Lung (tissue), 17 donors: ENCODE measurements at places on chromosomes 16 and 17. TPM values are rescaled to one million over a fixed set of nuclear protein-coding genes. Genes with fewer than 3 reads are reported as not detected.

DNA sequence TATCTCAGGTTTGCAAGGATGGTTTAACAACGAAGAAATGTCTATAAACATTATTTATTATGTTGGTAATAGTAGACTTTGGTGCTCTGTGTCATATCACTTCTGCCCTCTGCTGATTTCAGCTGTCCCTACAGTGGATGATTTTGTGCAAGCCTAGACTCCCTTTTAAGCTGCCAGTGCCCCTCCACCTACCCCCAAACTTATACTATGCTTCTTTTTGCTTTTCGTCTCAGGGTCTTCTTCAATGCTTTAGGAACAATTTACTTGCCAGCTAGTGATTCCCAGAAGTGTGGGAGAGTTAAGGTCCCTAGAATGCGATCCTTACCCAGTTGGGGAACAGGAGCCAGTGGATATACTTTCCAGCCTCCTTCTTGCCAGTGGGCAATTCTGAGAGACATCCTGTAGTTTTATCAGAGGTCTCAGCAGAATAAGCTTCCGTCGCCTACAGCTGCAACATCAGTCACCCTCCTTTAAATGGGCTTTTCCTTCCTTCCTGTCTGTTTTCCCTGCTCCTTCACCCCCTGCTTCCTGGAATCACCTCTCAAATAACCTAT is 4.1 kb downstream of the ICAM2 start:
- DNase-seq, result no peak

DNA sequence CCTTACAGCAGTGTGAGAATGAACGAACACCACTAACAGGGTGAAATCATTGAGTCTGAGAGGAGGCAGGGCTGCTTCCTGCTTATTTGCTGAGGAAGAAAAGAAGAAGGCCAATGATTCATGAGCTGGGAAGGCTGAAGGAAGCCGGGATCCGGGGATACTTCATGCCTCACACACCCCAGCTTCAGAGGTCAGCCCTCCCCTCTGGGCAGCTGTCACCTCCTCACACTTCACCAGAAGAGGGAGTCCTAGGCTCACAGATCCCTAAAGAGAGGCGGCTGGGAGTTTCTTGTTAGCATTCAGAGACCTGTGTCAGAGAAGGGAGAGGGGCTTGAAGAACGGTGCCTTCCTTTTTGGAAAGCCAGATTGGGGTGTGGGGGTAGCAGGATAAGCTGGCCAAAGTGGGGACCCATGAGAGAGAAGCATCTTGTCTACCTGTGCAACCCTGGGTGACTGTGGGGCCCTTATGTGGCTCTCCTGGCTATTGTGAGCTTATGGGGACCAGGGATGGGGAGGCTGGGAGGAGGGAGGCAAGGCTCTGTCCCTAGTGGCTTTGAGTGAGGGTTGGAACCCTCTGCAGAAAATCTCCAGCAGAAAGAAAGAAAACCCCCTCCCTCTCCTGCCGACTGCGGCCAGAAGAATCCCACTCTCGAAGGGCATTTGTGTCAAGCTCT is 94.6 kb downstream of the RGS9 start:
- peak; percentile 67 for DNase-seq

DNA sequence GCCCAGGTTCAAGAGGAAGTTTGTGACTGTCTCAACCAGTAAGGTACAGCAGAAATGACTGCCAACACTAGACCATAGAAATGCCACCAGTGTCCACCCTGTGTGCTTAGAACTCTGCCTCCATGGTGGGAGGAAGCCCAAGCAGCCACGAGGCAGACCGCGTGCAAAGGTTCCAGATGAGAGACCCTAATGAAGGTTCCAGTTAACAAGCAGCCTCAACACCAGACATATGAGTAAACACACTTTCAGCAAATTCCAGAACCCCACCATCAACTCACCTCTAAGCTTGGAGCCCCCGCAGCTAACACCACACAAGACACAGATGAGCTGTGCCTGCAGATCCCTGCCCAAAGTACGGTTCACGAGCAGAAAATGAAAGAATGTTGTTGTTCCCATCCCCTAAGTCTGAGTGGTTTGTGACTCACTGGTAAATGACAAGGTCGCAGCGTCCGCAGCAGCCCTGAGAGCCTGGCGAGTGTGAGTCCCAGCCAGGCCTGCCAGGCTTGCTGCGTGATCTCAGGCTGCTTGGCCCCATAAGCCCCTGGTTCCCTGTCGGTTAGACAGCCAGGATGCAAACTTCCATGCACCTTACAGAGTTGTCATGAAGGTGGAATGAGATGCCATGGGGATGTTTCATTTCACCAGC is 193.7 kb downstream of the C16orf95 start:
- no peak for DNase-seq

- DNase-seq, result peak; percentile 52
These were observed 7.2 kb downstream of the SRCIN1 start for GRCh38 chr17:38598536-38598935.

GRCh38 chr17:72403713-72404209 is 282.9 kb downstream of the SOX9 start:
- DNase-seq, result no peak

- DNase-seq, result no peak
These were observed 26.4 kb upstream of the ABR start for GRCh38 chr17:1206026-1206777.

GRCh38 chr17:82155606-82156005 is 57.0 kb downstream of the CCDC57 start:
- no peak for DNase-seq

DNA sequence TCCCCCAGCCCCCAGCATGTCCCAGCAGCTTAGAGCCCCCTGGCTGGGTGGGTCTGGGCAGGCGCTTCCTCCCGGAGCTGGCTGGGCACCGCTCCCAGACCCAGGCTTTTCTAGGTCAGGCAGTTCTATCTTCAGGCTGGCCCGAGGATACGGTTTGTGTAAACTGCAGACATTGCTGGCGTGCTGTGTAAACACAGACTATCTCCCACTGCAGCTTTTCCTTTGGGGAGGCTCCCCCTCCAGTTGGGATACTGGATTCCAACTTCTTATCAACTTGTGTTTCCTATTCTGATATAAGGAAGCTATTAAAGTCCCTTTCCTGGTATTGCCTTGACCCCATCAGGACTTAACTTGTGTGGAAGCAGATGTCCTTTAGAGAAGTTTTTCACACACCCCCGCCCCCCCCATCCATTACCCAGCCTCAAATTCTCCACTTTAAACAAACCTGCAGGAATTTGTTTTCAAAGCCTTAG is 18.3 kb upstream of the GNA13 start:
- DNase-seq, result peak; percentile 89

KRT36 gene
- total RNA-seq, result not detected

ADAD2 gene
- total RNA-seq, result 0.71 TPM

GRCh38 chr16:60485872-60486489 is 1550.3 kb downstream of the CDH8 start:
- no peak for DNase-seq

DNA sequence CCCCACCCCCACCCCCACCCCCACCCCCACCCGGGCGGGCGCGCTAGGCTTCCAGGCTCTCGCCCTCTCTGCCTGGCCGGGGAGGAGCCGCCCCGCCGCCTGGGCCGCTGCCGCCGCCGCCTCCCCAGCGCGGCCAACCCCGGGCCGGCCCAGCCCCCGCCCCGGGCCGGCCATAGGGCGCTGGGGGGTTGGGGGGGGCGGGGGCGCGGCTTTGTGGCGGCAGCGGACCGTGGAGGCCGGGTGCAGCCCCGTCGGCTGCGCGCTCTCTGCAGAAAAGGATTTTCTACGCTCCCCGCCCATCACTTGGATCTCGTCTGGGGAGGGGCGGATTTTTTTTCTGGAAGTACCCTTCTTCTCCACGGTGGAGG is 230.9 kb downstream of the MRTFB start:
- DNase-seq, result peak; percentile 36

- DNase-seq, result no peak
These were observed 92.9 kb downstream of the TMEM132E start for GRCh38 chr17:34672176-34672785.

GRCh38 chr16:72988569-72988968 is 59.4 kb downstream of the ZFHX3 start:
- DNase-seq, result no peak

GRCh38 chr16:88576307-88576706 is 6.1 kb downstream of the ZC3H18 start:
- DNase-seq, result no peak

MFAP4 gene
- 156 TPM for total RNA-seq

DNA sequence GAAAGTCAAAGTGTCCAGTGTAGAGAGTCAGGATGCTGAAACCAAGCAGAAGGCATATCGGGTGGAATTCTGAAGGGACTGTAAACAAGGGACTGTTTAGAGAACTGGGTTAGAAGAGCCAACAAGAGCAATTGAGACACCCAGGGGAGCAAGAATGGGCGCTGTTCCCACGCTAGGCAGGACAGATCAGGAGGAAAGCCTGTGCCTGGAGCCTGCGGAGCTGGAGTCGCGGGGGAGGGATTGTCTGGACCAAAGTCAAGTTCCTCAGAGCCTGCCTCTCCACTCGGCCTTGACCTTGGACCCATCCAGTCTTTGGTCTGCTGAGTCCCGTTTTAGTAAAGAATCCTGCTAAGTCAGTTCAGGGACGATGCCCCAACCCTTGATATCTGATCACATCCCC is 14.7 kb upstream of the KLHL36 start:
- peak; percentile 69 for DNase-seq

- no peak for DNase-seq
These were observed 10.5 kb downstream of the MXRA7 start for GRCh38 chr17:76700270-76700616.

QRICH2 gene
- 3.0 TPM for total RNA-seq

BRICD5 gene
- 2.1 TPM for total RNA-seq

DNA sequence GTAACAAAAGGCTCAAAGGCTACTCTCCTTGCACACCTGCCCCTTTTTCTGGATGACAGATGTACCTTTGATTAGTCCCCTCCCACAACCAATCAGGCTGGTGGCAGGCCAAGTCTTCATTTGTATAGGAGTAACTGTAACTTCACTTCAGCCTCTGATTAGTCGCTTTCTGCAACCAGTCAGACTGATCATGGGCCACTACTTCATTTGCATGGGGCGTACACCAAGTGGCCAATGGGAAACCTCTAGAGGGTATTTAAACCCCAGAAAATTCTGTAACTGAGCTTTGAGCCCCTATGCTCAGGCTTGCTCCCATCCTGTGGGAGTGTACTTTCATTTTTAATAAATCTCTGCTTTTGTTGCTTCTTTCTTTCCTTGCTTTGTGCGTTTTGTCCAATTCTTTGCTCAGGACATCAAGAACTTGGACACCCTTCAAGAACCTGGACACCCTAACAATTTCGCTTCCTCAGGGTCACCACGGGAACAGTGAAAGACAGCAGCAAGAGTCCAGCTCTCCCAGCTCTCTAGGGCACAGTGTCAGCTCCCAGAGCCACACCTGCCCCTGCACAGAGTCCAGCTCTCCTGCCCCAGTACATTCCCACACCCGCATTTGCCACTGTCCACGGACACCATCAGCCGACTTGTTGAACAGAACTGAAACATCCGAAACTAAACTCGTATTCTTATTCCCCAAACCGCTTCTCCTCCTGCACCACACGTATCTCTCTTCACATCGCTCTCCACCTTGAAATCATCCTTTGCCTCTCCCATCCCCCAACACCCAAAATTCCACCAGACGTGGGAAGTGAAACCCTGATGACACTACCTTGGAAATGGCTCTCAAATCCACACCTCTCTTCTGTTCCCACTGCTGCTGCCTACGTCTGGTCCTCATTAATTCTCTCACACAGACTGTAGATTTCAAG is 53.4 kb downstream of the ABCC12 start:
- no peak for DNase-seq

GRCh38 chr16:1647856-1648255 is 30.2 kb upstream of the JPT2 start:
- DNase-seq, result no peak

- DNase-seq, result no peak
These were observed 7.8 kb downstream of the CBX1 start for GRCh38 chr17:48093341-48094045.

ORC6 gene
- total RNA-seq, result 5.6 TPM

- no peak for DNase-seq
These were observed 33.5 kb downstream of the TMEM186 start for GRCh38 chr16:8763899-8764298.

GRCh38 chr17:57890857-57891232 is 41.0 kb upstream of the MRPS23 start:
- no peak for DNase-seq

KRTAP16-1 gene
- not detected for total RNA-seq

DNA sequence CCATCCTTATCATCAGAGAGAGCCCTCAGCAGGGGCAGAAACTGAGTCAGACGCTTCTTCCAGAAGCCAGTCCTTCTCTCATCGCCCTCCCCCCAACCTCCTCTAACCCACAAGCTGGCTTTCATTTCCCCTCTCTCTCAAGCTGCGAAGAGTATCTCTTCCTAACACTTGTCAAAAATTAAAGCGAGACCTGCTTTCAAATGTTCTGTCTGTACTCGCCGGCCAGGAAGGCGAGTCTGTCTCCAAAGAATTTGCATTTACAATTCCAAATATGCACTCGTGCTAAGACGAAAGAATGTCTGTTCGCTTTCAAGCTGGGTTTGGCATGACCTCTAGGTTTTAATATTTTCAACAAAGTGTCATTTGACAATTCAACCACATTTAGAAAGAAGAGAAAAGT is 140.4 kb downstream of the RGS9 start:
- no peak for DNase-seq
